ENCODE measurements at places on chromosomes 12 and 14.

GRCh38 chr14:71179066-71179465 lies 271.8 kb downstream of the PCNX1 start:
- DNase-seq: no peak

- DNase-seq: peak; percentile 56
These were observed 43.9 kb downstream of the TMTC3 start for GRCh38 chr12:88185988-88186387.

- no peak for DNase-seq
These were observed 39.7 kb downstream of the SLC8A3 start for GRCh38 chr14:70148911-70149595.

DNA sequence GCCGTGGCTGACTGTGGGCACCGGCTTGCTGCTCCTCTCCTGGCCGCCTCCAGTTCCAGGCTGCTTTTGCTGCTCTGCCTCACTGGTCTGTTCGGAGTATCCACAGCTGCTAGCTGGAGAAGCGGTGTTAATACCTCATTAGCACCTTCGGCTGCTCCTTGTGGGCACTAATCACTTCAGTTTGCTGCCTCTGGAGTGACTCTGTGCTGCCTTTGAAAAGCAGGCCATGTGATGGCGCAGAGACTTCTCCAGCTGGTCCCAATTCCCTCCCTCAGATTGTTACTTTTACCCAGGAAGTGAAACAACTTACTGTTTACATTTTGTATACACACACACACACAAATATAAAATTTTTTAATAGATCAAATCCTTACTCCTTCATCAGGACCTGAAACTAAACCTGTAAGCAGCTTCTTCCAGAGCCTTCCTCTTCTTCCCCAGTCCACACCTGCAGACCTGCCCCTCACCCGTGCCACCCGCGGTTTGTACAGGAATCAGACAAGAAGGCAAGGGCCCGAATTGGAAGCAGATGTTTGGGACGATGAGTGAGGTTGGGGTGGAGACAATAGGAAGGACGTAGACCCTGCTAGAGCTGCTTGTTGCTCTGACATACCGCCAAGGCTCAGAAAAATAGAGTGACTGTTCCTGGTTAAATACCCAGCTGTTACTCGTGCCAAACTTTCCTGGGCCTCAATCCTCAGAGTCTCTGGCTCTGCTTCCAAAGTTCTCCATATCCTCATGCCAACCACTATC lies 41.5 kb upstream of the LTBP2 start:
- no peak for DNase-seq

DNA sequence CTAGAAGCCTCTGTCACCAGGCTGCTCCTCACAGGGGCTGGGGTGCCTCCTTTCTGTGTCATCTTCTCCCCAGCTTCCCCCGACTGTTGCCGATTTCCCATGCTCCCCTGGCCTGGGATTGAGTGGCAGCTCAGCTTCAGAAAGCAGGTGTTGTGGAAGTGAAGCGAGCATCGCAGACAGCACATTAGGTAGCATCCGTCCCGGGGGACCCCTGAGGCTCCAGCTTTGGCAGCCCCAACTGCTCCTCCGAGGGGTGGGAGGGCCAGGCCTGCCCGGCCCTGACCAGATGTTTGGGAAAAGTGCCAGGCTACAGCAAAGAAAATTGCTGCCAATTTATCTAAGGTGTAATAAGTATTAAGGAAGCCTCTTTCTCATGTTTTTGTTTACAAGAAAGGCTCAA lies 1045.6 kb downstream of the BCL11B start:
- DNase-seq: no peak

DNA sequence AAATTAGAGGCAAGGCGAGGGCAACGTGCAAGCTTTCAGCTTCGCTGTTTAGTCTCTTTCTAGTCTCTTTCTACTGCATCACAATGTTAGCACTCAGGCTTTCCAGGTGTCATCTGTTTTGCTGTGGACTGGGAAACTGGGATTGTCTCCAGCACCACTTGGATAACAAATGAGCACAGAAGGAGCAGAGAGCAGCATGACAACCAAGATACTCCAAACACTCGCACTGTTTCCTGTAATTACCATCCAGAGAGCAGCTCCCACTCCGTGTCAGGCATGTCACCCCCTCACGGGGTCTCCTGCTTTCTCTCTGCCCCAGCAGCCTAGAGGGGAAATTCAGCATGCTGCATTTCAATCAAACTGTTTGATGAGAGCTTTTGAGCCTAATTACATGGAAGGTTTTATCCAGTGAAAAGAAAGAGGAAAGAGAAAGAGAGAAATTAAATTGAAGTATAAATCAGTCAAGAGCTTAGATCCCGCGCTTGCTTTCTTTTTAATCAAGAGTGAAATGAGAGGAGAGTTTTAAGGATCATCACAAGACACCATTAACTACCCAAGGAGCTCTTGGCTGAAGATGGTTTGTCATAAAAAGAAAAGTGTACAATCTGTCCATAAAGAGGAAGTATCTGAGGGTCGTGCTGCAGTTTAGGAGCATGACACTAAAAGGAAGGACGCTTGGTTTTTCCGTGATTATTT lies 917.7 kb downstream of the DIO2 start:
- no peak for DNase-seq

GRCh38 chr14:66514213-66514612 lies 6.3 kb downstream of the GPHN start:
- DNase-seq: peak; percentile 61

DNA sequence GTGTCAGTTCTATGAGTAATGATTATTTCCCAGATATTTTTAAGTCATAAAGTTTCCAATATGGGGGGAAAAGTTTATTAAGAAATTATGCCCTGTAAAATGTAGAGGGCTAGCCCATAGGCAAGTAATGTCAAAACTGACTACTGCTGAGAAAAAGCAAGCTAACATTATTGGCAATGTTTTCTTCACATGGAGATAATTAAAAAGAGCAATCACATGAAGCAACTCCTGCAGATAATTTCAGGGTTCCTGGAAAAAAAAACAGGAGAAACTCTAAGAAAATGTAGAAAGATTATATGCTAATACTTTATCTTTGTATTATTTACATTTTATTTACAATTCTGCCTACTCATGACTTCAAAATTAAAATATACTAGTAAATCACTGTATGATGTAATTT lies 39.8 kb downstream of the PPP1R12A start:
- no peak for DNase-seq

GRCh38 chr14:101562659-101563351 lies 1.5 kb downstream of the DIO3 start:
- no peak for DNase-seq

DNA sequence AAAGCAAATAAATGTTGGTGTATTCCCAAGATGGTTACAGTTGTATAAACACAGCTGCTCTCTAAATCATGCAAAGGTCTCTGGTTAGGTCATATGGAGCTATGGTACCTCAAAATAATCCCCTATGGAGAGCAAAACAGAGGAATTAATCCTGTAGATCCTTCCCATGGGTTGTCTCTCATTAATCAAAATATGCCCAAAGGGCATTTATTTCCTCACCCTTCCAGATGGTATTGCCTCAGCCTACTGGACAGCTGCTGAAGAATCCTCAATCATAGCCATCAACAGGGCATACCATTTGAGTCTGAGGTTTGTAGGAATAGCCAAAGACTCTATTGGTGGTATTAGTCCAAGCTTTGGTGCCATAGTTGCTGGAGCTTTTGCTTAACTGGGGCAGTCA lies 360.9 kb downstream of the RPL10L start:
- no peak for DNase-seq

DNA sequence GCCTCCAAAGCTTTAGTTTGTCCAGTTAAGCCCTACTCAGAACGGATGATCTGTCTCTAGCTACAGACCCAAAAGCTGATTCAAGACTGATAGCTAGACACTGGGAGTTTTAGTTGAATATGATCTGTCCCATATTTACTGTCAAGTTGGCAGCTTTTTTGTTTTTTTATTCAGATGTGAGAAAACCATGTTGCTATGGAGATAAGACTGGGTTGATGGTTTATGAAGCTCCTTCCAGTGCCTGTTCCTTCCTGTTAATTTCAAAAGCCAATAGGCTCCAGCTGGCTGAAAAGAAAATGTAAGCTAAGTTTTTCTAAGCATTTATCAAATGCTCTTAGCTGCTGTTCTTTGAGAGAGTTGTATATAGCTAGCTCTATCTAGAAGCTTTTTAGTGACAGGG lies 4.7 kb downstream of the DYNLL1 start:
- no peak for DNase-seq

DNA sequence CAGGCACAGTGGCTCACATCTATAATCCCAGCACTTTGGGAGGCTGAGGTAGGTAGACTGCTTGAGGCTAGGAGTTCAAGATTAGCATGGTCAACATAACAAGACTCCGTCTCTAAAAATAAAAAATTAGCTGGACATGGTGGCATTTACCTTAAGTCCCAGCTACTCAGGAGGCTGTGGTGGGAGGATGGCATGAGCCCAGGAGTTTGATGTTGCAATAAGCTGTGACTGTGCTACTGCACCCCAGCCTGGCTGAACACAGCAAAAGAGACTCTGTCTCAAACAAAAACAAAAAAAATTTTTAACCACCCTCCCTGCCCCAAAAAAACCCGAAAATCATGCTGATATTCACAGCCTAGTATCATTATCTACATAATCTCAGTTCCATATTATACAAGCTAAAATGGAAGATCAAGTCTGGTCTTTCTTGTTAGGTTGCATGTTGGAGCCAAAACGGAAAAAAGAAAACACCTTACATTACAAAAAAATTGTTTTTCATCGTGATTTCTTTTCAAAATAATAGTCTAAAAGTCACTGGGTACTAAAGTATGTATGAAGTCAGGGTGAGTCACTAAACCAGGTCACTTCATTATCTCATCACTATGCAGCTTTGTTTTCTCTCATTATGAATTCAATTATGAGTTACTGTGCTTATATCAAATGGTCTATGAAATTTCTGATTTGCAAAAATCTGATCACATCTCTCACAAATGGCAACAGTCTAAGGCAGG lies 13.8 kb downstream of the GXYLT1 start:
- DNase-seq: peak; percentile 72

GRCh38 chr14:59275668-59276067 lies 87.2 kb downstream of the DAAM1 start:
- peak; percentile 90 for DNase-seq

GRCh38 chr12:106066051-106066705 lies 72.6 kb downstream of the NUAK1 start:
- DNase-seq: no peak

GRCh38 chr14:22865424-22866405 lies 5.8 kb upstream of the LRP10 start:
- DNase-seq: no peak

DNA sequence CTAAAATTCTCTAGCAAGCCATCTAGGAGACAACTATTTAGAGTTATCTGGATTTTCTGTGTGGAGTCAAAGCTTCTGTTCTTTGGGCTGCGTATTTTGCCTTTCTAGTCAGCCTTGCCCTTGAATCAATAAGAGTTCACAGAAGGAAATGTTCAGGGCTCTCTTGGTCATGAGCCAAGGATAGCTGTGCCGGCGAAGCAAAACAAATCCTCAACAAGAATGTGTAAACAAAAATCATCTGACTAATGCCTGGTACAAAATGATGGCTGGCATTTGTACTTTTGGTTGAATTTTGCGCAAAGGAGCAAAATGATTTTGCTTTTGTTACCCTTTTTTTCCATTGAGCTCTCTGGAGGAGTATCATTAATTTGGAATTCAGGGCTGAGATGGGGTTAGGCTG lies 171.1 kb downstream of the DACT1 start:
- peak; percentile 62 for DNase-seq

- no peak for DNase-seq
These were observed 360.4 kb downstream of the PCNX1 start for GRCh38 chr14:71267691-71268090.

DNA sequence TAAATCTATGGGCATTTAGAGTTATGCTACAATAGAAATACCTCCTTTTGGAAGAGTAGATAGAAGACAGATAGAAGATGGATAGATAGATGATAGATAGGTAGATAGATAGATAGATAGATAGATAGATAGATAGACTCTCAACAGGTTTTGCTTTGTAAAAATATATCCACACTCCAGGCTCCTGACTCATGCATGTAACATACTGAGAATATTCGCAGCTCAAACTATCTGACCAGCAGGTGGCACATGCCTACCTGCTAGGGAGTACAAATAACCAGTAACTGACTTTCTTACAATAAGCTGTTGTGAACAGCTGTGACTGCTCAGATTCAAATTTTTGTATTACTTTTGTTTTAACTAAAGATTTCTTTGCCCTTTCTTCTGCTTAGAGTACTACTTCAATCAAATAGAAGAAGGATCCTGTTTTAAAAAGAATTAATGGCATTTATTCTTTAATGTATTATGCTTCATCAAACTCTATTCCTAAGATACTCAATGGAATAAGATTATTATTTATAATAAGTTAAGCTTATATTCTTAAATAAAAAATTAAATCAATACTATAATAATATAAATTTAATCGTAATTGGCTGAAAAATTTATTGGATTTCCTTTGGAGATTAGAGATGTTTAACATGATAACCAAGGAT lies 15.8 kb upstream of the CPNE8 start:
- DNase-seq: peak; percentile 72

GRCh38 chr12:132446633-132447326 lies 43.2 kb upstream of the FBRSL1 start:
- no peak for DNase-seq
